ENCODE measurements at places on chromosomes 6 and 20.

GRCh38 chr6:137911675-137912191 is 44.7 kb downstream of the TNFAIP3 start:
- no peak for DNase-seq

GRCh38 chr20:35702051-35702823 is 3.0 kb downstream of the ROMO1 start:
- DNase-seq: no peak

DNA sequence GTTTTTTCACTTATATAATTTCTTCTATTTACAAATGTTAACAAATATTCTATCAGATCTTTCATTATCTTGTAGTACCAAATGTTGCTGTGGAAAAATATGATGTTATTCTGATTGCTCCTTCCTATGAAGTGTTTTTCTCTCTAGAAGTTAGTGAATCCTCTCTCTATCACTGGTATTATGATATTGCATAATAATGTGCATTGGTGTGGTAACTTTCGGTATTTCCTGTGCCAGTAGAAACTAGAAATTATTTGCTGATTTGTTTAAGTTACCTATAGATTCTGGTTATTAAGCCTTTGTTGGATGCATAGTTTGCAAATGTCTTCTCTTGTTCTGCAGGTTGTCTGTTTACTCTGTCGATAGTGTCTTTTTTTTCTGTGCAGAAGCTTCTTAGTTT is 342.5 kb downstream of the CENPW start:
- DNase-seq: no peak

- no peak for DNase-seq
Observed at GRCh38 chr6:125806813-125807212, 16.1 kb downstream of the NCOA7 start.

- DNase-seq: no peak
Observed at GRCh38 chr20:45564760-45565276, 14.3 kb downstream of the WFDC8 start.

GRCh38 chr6:166610069-166610468 is 17.0 kb downstream of the RPS6KA2 start:
- no peak for DNase-seq

DNA sequence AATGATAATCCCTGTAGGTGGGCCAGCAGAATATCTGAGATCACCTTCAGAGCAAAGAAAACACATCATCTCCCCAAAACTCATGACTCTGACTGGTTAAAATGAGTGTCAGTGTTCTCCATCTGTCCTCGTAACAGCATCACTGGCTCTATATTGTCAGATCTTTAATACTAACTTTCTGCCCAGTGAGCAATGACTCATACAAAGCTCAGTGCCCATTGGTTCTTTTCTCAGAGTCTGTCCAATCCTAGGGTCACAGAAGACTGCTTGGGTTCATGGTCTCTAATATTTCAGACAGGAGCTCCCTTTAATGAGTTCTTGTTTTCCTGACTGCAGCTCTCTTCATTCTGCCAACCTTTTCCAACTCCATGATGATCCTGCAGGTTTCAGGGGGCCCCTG is 36.4 kb downstream of the HLA-DPB1 start:
- DNase-seq: no peak

DNA sequence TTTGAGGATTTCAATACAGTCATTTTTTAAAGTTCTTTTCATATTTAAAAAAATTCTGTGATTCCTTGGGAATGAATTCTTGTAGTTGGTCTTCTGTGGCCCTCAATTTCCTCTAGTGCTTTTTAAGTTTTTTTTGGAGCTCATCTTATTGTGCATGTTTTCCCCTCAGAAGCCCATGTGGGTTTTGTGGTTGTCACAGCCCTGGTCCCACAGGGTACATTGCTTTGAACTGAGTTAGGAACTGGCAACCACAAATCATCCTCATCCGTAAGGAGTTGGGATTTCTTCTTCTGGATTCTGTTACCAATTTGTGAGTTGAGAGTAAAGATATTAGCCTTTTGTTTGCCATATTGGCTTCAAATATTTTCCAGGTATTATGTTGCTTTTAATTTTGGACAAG is 89.9 kb downstream of the AKAP7 start:
- DNase-seq: no peak

GRCh38 chr6:3457710-3458602 is 1.1 kb upstream of the SLC22A23 start:
- DNase-seq: no peak

DNA sequence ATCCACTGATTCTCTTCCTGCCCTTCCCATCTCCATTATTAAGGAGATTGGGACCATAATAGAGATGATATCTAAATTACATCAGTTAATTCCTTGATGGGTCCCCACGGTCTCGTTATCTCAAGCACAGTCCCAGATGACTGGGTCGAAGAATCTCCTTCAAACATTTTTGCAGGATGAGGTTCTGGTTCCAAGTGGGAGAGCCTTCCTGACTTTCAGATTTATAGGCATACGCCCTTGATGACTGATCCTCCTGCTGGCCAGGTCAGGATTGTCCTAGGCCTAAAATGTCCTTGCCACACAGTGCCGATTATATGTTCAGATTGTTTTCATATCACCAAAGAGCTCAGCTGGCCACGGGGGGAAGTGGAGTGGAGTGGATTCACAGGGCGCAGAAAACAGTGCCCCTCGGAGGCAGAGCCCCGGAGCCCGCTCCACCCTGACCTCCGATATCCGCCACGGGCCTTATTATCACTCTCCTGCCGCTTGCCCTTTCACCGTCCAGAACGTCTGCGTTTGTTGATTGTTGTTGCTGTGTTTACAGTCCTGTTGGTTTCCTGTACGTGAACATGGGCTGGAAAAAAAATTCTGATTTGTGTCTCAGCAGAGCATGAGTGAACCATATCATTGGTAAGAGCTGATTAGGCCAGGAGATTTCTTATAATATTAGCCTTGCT is 8.9 kb downstream of the BMP6 start:
- no peak for DNase-seq

GRCh38 chr6:27591699-27592480 is 119.0 kb upstream of the ZNF184 start:
- DNase-seq: no peak

- DNase-seq: no peak
Observed at GRCh38 chr6:3731700-3732099, 19.8 kb downstream of the PXDC1 start.

DNA sequence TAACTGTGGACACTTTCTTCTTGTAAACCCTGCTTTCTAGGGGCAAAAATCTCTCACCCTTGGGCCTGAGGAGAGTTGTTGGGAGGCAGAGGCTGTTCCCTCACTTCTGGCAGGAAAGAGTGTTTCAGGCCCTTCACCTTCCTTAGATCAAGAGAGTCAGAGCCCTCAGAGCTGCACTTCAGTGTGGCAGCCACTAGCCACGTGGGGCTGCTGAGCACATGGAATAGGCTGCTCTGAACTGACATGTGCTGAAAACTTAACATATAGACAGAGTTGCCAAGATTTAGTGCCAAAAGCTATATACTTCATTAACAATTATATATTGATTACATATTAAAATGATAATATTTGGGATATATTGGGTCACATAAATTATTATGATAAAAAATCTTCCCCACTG is 4.4 kb upstream of the LMBRD1 start:
- DNase-seq: no peak

- DNase-seq: no peak
Observed at GRCh38 chr6:152150196-152150595, 342.7 kb downstream of the ESR1 start.

DNA sequence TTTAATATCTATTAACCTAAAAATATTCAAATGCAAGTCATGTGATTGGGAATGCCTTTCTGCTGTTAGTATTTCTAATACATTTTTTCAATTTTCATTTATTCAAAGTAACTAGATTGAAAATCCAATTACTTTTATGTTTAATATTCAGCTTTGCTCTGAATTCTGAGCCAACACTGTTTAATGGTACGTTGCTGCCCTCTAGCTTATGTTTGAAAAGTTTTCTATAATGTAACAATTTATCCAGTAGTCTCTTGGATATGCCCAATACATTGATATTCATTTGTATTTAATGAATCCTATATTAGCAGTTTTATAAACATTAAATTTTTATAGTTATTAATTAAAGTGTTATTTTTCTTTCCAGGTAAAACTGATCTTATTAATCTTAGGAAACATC is 47.4 kb downstream of the LGSN start:
- DNase-seq: no peak

DNA sequence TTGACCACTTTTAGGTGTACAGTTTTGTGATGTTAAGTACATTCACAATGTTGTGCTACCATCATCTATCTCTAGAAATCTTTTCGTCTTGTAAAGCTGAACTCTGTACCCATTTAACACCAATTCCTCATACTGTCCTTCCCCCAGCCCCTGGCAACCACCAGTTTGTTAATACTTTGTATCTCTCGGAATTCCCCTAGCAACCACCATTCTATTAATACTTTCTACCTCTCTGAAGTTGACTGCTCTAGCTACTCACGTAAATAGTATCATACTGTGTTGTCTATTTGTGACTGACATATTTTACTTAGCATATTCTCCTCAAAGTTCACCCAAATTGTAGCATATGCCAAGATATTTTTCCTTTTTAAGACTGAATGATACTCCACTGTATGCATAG is 82.3 kb upstream of the CLDN20 start:
- no peak for DNase-seq

DNA sequence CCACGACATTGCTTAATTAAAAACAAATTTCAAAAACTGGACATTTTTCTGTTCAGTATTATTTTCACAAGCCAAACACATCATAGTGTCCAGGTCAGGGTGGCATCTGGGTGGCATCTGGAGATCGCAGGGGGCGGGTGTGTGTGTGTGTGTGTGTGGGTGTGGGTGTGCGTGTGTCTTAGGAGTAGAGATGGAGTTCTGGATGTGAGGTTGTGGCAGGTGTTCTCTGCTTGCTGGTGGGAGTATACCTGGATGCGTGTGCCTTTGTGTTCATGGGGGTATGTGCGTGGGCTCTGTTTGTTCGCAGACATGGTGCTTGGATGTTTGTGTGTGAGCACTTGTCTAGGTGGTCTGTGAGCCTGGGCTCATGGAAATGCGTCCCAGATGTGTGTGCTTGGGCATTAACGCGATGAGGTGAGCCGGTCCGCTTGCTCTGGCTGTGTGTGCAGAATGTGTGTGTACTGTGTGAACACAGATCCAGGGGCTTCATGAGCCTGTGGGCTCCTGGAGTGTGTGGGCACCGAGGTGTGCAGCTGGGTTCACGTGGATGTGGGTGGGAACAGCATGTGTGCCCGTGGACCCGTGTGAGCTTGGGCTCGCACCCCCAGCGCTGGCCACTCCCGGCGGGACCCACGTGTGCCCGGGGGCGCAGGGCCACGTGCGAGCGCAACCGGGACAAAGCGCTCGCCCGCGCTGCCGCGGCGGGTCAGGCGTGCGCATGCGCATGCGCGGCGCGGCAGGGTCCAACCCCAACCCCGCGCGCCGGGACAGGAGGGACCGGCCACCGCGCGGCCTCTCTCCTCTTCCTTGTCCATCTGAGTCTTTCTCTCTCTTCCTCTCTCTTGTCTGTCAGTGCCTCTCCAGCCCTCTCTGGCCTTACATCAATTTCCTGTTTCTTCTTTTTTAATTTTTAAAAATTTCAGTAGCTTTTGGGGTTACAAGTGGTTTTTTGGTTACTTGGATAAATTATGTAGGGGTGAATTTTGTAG is 60.4 kb downstream of the SRC start:
- peak; percentile 27 for DNase-seq

GRCh38 chr6:37759221-37760144 is 60.0 kb upstream of the ZFAND3 start:
- DNase-seq: no peak

- no peak for DNase-seq
Observed at GRCh38 chr6:85092226-85092625, 327.8 kb upstream of the TBX18 start.

- no peak for DNase-seq
Observed at GRCh38 chr6:158068156-158068892, 86.7 kb downstream of the SYNJ2 start.

DNA sequence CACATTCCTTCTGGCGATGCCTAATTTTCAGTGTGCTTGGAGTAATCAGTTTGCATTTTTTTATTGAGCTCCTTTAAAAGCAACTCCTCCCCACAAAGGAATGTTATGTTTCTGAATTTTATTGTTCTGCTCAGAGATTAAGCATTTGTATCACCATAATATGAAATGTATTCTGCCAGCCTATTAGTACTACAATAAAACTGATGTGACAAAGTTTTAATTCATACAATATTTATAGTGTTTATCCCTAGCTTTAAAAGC is 236.9 kb upstream of the ASCC3 start:
- DNase-seq: no peak

- DNase-seq: no peak
Observed at GRCh38 chr6:7131390-7131789, 23.6 kb downstream of the RREB1 start.

GRCh38 chr6:142331601-142332000 is 29.8 kb downstream of the ADGRG6 start:
- DNase-seq: no peak

DNA sequence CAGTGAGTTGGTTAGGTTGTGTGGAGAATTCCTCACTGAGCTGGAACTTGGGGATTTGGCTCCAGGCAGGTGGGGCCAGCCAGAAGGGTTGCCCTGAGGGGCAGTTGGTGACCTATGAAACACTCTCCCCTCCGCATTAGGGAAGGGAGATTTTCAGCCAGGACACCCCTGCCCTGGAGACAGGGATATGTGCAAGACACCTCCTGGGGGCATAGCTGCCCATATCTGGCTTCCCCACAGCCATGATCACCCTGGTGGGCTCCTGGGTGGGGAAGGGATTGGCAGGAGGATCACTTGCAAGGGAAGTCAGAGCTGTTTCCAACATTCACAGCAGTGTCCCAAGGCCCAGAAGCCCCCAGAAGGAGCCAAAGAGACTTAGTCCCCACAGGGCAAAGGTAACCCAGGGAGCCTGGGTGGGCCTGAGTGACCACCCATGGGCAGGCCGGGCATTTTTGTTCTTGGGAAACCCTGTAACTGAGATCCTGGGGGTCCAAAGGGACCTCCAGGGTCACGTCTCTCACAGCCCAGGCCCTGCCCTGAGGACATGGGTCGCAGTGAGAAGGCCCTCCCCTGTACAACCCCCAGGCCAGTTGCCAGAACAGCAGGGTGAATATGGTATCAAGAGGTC is 145.8 kb downstream of the MRPL14 start:
- DNase-seq: no peak

- no peak for DNase-seq
Observed at GRCh38 chr20:4795394-4795793, 73.7 kb downstream of the PRND start.

DNA sequence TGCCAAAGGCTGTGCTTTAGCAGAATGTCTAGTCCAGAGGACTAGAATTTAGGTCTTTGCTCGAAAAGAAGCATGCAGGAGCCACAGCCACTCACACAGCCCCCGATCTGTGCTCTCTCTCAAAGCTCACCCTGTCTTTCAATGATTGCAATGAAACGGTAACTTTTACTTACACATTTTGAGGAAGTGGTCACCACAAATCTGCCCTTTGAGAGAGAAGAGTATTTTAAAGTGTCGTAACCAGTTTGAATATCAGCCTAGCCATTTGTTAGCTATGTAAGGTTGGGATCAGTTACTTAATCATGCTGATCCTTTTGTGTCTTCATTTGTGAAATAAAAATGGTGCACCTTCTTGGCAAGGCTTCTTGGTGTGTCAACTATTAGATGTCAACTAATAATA is 209.0 kb downstream of the TFAP2A start:
- DNase-seq: no peak

GRCh38 chr20:59316911-59317731 is 16.7 kb downstream of the EDN3 start:
- DNase-seq: no peak

- no peak for DNase-seq
Observed at GRCh38 chr20:45432294-45432693, 16.4 kb downstream of the PIGT start.

Data from stimulated activated CD8-positive, alpha-beta memory T cell treated with anti-CD3 and anti-CD28 coated beads, Interleukin-15, amount 100 ng/mL, for 4 hours (primary cell).